GM13976 (cell line): ENCODE measurements at places on chromosomes 6 and 20.
A peak's percentile ranks its signal among the peaks of the same experiment; 100 is the strongest.

GRCh38 chr20:17657898-17658647 is 24.0 kb downstream of the RRBP1 start:
- peak; percentile 13 for DNase-seq

DNA sequence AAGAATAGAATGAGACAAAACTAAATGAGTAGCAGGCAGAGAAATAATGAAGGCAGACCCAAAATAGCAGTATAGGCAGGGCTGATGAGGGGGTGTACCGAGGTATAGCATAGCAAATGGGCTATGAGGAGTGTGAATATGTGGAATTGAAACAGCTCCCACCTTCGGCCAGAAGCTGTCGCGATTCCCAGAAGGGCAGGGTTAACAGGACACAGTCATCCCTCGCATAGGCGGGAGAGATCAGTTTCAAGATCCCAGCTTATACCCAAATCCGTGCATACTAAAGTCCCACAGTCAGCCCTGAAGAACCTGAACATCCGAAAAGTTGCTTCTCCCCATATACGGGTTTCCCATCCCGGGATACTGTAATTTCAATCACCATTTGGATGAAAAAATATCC is 82.7 kb downstream of the PTPRK start:
- DNase-seq: no peak

- DNase-seq: peak; percentile 60
Measured at GRCh38 chr6:57108691-57109090, 18.7 kb downstream of the ZNF451 start.

GRCh38 chr6:147906361-147906760 is 397.9 kb downstream of the SAMD5 start:
- DNase-seq: no peak

GRCh38 chr20:25275813-25276532 is 28.1 kb downstream of the PYGB start:
- no peak for DNase-seq

DNA sequence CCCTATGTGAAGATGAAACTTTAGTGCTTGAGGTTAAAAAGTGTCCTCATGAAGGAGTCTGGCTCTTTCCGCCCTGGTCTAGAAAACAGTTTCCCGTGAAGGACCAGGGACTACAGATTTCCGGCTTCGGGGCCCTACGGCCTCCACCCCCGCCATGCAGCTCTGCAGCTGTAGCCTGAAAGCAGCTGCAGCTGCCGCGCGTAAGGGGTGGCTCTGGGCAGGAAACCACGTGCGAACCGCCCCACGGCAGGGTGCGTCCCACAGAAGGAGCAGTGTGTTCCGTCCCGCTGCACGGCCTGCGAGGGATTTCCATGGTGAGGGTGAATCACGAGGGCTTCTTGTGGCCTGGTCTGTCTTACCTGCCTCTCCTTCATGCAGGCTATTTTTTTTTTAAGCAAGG is 117.0 kb downstream of the ERMARD start:
- peak; percentile 68 for DNase-seq

- no peak for DNase-seq
Measured at GRCh38 chr20:57505979-57506378, 19.0 kb downstream of the CTCFL start.

- no peak for DNase-seq
Measured at GRCh38 chr6:11428371-11428770, 109.2 kb upstream of the TMEM170B start.

DNA sequence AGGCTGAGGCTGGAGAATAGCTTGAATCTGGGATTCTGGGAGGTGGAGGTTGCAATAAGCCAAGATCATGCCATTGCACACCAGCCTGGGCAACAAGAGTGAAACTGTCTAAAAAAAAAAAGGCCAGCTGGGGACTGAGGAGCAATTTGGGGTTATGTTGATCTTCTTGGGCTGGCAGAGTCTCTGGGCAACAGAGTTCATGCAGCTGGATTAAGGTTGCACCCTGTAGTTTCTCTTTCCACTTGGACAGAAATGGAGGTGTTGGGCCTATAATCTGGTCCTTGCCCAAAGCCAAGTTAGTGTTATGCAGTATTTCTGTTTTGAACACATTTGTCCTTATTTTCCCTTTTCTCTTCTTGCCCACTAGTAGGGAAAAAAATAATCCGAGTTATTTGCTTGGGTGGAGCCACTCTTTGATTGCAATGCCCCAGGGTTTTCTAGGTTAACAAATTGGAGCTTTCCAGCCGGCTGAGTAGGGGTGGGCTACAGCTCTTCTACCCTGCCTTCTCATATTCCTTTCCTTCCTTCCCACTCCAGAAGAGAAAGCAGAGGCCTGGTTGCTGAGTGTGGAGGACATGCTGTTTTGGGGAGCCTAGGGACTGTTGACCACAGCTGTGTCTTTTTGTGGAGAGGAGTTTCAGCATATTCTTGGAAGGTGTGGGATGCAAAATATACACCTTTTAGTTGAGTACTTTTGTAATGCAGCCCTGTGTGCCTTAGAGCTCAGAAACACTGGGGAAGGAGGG is 213.9 kb downstream of the SOX4 start:
- DNase-seq: no peak

DNA sequence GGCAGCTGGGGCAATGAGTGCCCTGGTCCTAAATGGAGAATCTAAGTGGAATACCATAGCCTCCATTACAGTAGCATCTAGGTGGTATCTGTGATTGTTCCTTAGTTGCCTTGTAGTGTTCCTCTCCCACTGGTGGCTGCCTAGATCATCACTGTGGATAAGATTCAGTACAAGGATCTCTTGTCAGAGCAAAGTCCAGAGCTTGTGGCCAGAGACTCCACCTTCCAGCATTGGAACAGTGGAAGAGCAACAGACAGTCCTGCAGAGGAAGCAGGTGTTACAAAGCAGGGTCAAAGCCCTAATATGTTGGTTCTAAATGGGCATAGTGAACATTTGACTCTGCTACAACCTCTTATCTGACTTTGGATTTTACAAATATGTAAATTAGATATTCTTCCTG is 194.1 kb upstream of the GRIK2 start:
- no peak for DNase-seq

GRCh38 chr6:80366051-80366450 is 259.6 kb downstream of the BCKDHB start:
- DNase-seq: no peak

DNA sequence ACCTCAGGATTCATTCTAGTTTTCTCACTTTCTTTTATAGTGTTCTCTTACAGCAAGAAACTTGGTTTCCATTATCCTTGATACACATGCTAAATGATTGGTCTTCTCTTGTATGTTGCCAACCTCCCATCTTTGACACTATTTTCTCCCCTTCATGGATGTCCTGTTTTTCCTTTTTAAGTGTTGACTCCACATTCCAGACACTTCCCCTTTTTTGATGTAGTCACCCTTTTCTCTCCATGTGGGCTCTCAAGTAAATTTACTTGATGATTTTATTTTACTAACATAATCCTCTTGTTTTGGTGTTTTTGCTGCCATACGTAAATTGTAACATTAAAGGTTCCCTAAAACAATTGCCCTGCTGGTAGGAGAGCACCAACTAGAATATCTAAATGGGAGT is 148.1 kb downstream of the ZFAND3 start:
- DNase-seq: no peak

DNA sequence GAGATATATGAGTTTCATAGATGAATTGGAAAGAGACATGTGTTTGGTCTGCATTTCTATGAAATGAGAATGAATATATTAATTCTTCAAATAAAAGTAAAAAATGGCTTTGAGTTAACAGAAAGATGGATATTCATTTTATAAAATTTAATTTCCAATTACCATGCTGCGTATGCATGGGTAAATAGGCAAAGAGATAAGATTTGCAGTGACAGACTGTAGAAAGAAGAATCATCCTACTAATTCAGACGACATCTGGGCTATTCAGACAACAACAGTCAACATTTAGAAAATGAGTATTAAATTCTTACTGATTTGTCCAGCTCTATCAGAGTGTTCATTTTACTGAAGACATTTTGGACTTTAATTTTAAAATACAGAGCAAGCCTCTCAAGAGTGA is 602.2 kb upstream of the NRSN1 start:
- no peak for DNase-seq

DNA sequence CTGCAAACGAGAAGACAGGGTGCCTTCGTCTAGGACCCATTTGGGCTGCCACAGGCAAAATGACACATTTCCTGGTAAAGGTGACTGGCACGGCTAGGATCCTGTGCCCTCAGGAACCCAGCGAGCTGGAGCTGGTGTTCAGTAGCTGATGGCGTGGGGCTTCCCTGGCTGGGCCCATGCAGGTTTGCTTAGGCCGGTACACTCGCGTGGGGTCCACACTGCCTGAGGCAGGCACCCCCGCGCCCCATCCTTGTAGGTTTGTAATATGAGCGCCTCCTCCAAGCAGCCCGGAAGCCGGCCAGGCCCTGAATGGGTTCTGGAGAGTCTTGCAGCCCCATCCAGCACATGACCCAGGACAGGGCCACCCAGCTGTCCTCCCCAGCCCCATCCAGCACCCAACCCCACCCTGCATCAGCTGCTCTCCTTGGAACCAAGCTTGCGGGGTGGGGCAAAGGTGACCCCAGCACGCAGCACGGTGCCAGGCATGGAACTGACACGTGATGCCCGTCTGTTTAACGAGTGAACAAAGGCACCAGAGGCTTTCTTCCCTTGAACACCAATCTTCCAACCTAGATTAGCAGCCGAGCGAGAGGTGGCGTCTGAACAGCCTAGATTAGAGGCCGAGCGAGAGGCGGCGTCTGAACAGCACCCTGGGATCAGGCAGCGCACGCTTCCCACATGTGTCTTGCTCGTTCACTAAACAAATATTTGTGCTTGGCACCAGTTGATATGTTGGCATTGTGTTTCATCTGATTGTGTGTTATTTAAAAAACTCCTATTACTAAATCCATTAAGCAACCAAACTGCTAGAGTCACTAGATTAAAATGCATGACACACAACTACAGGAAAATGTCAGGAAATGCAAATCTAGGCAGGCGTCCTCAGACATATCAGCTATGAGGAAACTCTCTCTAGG is 112.1 kb downstream of the DLL1 start:
- no peak for DNase-seq

DNA sequence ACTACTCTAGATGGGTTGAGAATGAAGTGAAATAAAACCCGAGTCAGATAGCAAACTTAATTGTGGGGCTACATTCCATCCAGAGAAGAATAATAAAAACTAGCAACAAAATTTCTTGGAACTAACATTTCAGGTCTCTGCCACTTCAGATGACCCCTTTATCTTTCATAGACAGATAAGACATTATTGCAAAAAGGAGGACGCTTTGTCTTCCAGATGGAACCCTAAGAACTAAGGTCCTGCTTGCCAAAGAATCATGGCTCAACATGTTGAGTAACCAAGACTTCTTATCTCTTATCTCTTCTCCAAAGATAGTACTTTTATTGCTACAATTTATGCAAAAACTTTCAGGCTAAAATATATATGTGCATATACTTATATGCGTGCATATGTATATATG is 221.1 kb upstream of the PREP start:
- DNase-seq: no peak

DNA sequence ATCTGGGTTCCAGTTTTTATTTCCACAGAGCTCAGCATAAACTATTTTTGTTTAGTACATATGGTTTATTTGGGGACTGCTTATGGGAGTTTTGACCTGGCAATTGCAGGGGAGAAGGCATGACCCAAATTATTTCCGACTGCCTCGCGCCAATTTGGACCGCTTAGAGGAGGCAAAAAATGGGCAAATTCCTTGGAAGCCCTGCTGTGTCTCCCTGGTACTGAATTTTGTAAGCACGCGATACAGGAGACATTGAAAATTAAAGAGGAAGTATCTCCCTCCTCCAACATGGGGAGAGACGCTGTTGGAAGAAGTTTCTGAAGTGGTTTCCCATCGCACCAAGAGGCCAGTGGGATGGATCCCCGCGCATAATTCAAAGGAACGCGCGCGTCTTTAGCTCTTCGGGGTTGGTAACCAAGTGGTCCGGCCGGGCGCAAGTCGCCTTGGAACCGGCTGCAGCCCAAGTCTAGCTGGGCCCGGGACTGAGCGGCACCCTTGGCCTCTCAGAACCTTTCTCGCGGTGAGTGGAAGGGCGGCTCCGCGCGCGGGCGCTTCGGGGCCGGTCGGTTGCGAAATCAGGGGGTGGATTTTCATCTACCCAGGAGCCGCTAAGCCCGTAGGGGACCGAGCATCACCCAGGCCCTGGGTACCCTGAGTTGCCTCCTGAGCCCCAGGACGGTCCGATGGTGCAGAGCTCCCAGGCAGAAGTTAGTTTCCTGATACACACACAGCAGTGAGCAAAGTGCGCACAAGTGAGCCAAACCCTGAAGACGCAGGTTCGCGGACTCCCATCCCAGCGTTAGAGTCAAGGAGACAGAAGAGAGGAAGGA is 6.2 kb downstream of the NKX2-2 start:
- peak; percentile 24 for DNase-seq

DNA sequence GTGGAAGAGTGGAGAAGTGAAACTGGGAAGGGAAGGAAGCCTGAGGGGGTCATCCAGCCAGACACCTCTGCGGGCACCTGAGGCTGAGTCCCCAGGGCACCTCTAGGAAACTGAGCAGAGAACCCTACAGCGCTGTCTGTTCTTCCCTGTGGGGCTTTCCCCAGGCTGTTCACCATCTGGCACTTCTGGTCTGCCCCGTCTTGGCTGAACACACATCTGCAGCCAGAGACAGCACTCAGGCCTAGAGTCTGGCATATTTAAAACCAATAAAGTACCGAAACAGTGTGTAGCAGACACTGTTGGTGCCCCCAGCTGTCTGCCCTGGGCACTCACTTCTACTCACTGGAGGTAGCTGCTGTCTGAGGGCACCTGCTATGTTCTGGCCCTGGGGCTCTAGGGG is 9.4 kb upstream of the ARFGEF2 start:
- no peak for DNase-seq

- DNase-seq: no peak
Measured at GRCh38 chr6:69871107-69871506, 4.8 kb downstream of the COL19A1 start.

DNA sequence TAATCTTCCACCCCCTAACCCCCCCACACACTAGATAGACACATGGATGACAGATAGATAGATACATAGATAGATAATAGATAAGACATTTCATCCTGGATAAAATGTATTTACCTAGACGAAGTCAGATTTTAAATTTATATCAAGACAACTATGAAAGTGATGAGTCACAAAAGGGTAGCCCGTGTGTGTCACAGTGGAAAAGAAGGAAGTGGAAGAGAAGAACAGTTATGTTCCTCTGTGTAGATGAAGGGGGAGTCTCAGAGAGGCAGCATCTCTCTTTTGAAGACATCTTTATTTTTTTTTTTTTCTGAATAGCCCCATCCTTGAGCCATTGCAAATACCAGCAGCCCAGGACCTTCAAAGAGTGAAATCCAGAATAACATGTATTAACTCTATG is 121.7 kb upstream of the VGLL2 start:
- no peak for DNase-seq

GRCh38 chr20:51860111-51860882 is 58.0 kb upstream of the SALL4 start:
- no peak for DNase-seq

GRCh38 chr20:46438156-46438750 is 31.8 kb upstream of the ELMO2 start:
- peak; percentile 54 for DNase-seq
